Large intestine (tissue), 12 donors: ENCODE measurements at places on chromosomes 7 and 10.

DNA sequence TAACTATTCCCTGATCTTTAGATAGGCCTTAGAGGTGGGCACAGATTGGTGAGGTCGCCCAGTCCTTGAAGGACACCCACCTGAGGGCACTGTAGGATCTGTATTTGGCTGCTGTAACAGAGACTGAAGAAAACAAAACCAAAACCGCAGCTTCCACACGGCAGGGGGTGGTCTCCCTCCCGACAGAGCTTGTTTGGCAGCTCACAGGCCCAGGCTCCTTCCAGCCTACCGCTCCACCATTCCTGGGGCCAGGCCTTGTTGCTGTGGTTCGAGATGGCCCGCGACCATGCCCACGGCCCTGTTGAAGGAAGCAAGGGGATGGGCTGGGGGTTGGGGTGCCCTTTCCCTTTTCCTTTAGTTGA is 30.4 kb downstream of the ZNF783 start:
- DNase-seq: no peak

DNA sequence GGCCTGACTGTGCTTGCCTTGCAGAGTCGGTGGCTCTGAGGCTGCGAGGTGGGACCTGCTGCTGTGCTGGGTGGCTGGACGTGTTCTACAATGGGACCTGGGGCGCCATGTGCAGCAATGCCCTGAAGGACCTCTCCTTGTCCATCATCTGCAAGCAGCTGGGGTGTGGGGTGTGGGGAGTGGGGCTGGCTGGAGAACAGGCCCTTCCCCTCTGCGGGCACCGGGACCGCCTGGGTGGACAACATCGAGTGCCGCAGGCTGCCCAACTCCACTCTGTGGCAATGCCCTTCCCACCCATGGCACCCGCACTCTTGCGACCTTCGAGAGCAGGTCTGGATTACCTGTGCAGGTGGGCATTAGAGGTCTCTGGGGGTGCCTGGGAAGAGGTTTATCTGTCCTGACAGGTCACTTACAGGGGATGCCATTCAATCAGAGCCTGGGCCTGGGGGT is 10.9 kb downstream of the SCART1 start:
- no peak for DNase-seq

GRCh38 chr10:131642966-131643365 is 257.8 kb upstream of the PPP2R2D start:
- DNase-seq: no peak

- DNase-seq: no peak
These were observed 25.5 kb upstream of the TRIM24 start for GRCh38 chr7:138434597-138435019.

GRCh38 chr10:69659241-69660038 is 29.4 kb downstream of the FAM241B start:
- DNase-seq: no peak

GRCh38 chr7:1059200-1060091 is 15.1 kb downstream of the GPR146 start:
- DNase-seq: peak; percentile 37

DNA sequence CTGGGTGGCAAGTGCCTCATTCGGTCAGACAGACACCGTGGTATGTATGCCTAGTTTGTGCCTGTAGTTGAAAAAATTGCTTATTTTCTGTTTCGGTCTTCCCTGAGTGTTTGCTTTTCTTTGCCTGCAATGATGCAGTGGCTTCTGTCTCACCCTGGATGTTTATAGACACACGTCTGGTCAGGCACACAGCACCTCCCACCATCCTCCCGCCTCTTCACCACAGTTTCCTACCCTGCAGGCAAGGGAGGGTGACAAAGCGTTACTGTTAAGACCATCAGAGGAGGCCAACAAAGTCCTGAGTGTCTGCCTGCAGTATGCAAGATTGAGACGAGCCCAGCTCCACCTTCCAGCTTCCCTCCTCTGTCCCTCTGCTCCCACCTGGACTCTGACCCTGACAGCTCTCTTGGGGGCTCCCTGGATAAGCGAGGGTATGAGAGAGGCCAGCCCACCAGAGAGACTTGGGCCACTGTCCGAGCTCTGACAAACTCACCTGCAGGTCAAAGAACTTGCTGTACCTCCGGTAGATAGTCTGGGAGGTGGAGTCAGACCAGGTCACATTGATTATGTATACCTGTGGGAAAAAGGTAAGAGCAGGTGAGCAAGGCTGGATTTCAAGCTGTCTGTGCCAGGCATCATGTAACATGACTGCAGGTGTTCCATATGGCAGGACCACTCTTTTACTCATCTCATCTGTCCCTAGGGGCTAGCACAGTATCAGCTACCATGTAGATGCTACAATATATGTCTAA is 54.4 kb downstream of the SH3PXD2A start:
- DNase-seq: peak; percentile 40

GRCh38 chr10:20343036-20343435 is 526.8 kb downstream of the PLXDC2 start:
- peak; percentile 5 for DNase-seq

GRCh38 chr7:2237109-2237602 is 4.4 kb upstream of the MAD1L1 start:
- DNase-seq: no peak

GRCh38 chr7:130154501-130155317 is 50.5 kb downstream of the TMEM209 start:
- peak; percentile 56 for DNase-seq

GRCh38 chr10:101380353-101381017 is 26.5 kb downstream of the BTRC start:
- DNase-seq: no peak

DNA sequence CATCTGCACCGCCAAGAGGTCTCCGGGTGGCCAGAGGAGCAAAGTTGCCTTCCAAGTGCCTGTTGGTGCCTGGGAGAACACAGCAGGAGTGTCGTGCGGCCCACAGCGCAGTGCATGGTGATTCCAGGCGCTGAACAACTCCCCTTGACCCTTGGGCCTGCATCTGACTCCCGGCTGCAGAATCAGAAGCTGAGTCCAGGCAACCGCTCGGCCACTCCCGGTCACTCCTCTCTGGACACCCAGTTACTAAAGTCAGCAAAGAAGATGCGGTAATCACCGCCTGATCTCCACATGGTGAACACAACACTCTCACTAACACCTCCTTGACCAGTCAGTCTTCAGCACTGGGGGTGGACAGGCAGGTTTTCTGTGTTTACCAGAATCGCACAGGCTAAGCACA is 35.5 kb downstream of the SCD start:
- no peak for DNase-seq

GRCh38 chr10:44983895-44984278 is 5.3 kb upstream of the DEPP1 start:
- DNase-seq: no peak

DNA sequence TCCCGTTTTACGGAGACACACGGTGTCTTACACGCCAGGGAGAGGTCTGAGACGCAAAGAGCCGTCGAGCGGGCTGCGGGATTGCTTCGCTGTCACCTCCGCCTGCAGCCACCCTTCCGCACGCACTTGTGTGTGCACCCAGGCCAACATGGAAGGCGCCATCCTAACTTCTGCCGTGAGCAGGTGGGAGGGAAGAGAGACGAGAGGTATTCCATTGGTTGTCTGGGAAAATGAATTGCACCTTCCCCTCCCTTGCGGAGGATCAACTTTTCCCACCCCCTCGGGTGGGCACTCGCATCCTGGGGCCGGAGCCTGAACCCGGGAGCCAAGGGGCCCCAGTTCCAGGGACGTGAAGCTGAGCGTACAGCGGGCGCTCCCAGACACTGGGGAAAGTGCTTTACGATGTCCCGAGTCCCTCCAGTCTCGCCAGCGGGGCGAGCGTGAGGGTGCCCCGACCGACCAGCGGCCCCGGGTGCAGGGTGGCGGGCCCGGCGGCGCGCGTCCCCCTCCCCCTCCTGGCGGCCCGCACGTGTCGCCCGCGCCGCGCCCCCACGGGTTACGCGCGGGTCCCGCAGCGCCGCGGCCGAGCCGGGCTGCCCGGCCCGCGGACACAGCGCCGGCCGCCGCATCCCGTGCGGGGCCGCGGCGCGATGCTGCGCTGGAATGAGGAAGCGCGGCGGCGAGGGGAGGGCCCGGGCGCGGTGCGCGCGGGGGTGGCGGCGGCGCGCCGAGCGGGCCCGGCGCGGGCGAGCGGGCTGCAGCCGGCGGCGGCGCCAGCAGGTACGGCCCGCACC is 984 bp upstream of the IKZF1 start:
- DNase-seq: no peak

- no peak for DNase-seq
These were observed 104.1 kb upstream of the ADCY1 start for GRCh38 chr7:45470031-45470430.

DNA sequence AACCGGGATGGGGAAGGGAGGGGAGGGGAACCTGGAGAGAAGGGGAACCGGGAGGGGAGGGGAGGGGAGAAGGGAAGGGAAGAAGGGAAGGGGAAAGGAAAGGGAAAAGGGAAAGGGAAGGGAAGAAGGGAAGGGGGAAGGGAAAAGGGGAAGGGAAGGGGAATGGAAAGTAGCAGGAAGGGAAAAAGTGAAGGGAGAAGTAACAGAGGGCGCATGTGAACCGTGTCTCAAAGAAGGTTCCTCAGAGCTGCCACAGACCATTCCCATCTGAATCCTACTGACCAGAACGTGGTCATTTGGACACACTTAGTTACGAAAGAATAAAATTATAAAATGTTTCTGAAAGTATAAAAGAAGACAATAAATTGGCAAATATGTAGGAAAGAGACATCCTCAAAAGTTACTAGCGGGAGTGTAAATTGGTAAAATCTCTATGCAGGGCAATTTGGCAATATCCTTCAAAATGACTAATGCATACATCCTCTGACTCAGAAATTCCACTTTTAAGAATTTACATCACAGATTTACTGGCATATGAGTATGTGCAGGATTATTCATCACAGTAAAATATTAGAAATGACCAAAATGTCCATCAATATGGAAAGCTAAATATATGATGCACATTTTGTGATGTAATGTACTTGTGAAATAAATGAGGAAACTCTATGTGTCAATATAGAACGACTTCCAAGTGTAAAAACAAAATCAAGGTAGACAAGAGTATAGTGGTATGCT is 12.9 kb downstream of the C10orf67 start:
- no peak for DNase-seq

DNA sequence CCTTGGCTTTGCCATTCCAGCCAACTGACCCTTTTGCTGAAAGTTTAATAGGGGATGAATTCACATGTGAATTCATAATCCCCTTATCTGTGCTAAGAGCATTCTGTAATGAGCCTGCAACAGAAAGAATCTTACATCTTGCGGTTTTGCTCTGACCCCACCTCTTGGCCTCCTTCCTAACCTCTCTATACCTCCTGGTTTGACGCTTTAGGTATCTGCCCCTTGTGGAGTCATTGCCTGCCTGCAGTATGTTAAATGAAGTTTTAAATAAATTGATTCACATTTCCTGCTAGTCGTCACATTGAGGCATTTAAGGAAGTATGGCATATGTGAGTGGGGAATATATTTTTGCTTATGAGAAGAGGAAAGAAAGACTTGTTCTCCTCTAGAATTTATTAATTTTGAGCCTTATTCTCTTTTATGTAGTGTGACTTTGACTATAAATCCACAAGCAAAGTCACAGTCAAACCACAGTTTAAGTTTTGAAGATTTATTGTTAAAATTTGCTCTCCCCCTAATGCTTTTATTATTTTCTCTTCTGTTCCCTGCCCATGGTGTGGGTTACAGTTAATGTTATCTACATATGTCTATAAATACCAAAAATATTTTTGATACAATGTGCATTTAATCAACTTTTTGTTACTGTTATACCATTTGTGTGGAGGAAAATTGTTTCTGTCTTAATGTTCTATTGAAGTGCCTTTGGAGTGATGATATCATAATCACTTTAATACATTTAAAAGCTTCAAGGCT is 60.9 kb downstream of the LRMDA start:
- DNase-seq: no peak

GRCh38 chr7:37015353-37016034 is 291.2 kb upstream of the AOAH start:
- no peak for DNase-seq

GRCh38 chr7:76193466-76193865 is 8.2 kb upstream of the SRRM3 start:
- DNase-seq: no peak

DNA sequence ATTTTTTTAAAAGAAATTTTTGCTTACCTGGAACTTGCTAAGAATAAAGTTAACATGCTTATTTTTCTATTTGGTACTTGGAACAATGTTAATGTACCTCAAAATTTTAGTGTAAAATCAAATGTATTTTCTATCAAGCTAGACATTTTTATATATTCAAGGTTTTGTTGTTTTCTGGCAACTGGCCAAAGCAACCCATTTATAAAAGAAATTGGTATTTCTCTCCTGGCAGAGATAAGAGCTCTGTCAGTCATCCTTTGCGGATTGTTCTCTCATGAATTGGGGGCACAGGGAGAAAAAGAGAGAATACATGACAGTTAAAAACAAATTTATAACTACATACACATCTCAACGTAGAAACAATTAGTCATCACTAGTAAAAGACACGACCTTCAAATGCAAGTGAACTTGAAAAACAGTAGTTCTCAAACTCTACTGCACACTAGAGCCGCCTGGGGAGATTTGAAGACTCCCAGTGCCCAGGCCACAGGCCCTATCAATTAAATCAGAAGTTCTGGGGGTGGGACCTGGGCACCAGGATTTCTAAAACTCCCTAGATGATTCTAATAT is 152.4 kb upstream of the LAMB4 start:
- DNase-seq: no peak

DNA sequence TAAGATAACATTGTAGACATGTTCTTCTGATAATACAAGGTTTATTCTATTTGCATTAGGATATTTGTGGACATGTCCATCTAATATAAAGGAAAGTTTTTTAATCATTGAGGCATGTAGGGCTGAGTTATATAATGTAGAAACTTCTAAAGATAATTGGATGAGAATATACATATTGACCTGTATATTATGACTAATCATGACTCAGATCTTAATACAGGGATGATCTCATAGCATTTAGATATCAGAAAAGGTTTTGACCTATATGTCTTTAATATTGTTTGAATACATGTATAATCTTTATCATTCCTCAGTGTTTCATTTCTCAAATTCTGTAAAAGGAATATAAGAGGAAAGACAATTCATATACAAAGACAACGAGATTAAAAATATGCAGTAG is 39.2 kb downstream of the CD36 start:
- DNase-seq: no peak

GRCh38 chr7:49099587-49100326 is 175.4 kb downstream of the CDC14C start:
- DNase-seq: no peak
